ENCODE measurements at places on chromosomes 2 and 18.
A peak's percentile ranks its signal among the peaks of the same experiment; 100 is the strongest.

DNA sequence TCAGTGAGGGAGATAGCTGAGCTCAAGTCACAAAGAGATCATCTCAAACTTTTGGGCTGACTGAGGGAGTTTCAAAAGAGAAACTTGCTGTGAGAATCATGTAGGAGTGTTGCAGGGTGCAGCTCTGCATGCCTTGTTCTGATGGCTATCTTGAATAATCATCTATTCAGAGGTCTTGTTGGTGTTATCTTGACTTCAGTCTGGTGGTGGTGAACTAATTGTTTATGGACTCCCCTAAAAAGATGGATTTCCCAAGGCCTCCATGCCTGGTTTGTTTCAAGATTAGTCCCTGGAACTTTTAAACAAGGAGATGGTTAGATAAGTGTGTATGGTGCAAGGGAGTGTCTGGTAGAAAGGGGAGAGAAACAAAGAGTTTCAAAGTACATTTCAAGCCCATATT, 29.8 kb downstream of the SLC39A6 start:
- H3K27me3 ChIP-seq, result no peaks in the 10 kb centered on the region
- H3K4me3 ChIP-seq, result no peak overlapping the region
- H3K4me1 ChIP-seq, result no peaks in the 10 kb centered on the region
- H3K36me3 ChIP-seq, result peaks cover 25% of the 10 kb centered on the region
- DNase-seq, result no peak

GRCh38 chr18:12017081-12017480, 35.8 kb downstream of the IMPA2 start:
- H3K27ac ChIP-seq, result peak overlapping the region; percentile 21
- no peak for DNase-seq
- H3K27me3 ChIP-seq, result no peaks in the 10 kb centered on the region

DNA sequence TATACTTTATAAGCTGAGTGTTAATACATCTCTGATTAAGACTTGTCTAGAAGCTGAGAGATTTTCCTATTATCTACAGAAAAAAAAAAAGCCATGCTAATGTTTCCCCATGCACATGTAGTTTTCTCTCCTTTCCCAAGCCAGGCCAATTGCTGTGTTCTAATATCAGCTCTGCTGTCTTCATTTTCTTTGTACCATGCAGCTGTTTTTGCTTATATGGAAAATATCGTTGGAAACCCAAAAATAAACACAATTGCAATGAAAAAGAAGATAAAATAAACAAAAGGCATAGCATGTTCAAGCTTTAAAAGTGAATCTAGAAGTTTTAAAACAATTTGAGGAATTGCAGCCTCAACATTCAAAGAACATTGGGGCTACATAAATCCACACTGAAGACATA, 817.4 kb upstream of the ACVR2A start:
- no peak overlapping the region for H3K4me3 ChIP-seq
- H3K36me3 ChIP-seq, result peaks cover 5% of the 10 kb centered on the region
- H3K4me1 ChIP-seq, result peaks cover 4% of the 10 kb centered on the region
- H3K27me3 ChIP-seq, result no peaks in the 10 kb centered on the region
- no peak overlapping the region for H3K27ac ChIP-seq

DNA sequence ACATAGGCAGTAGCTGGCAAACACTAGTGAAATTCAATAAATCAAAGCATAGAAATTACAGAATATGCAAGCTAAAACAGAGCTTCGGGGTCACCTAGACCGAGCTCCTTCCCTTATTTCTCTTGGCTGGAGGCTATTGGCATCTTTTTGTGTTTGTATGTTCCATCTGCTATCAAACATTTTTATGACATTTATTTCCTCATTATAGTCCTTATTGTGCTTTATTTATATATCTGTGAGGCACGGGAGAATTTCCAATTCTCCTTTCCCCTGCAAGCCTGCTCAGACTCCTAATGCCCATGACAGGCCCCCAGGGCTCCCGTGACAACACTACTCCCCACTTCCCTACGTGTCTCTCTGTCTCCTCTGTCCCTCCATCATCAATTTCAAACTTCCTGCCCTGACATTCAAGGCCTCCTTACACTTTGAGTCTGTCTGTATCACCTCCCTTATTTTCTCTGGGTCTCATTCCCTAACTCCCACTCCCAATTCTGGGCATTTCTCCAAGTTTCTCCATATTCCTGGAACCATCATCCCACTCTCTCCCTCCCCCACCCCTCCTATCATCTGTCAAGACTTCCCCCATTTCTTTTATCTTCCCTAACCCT, 316.9 kb downstream of the OSR1 start:
- H3K27me3 ChIP-seq, result no peaks in the 10 kb centered on the region
- H3K36me3 ChIP-seq, result no peaks in the 10 kb centered on the region
- no peaks in the 10 kb centered on the region for H3K4me1 ChIP-seq
- DNase-seq, result no peak

DNA sequence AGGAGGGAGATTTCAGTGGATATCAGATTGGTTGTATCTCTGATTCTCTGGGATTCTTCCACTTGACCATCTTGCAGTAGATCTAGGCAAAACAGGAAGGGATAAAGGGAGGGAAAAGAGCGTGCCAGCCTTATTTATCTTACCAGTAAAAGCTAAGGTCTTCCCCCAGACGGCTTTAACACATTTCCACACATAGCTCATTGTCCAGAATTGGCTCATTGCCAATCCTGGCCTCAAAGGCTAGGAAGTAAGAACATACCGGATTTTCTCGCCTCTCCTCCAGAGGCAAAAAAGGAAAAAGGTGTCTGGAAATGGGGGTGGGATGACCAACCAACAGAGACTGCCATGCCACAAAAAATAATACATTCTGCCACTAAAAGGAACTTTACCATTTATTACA, 411.6 kb upstream of the NRP2 start:
- H3K4me3 ChIP-seq, result no peak overlapping the region
- H3K27me3 ChIP-seq, result no peaks in the 10 kb centered on the region
- no peaks in the 10 kb centered on the region for H3K36me3 ChIP-seq
- no peak for DNase-seq
- no peak overlapping the region for H3K27ac ChIP-seq
- no peaks in the 10 kb centered on the region for H3K4me1 ChIP-seq

- H3K36me3 ChIP-seq, result no peaks in the 10 kb centered on the region
- no peak overlapping the region for H3K27ac ChIP-seq
- H3K4me1 ChIP-seq, result peaks cover 17% of the 10 kb centered on the region
These were observed 437.4 kb upstream of the POU3F3 start for GRCh38 chr2:104416339-104417000.

DNA sequence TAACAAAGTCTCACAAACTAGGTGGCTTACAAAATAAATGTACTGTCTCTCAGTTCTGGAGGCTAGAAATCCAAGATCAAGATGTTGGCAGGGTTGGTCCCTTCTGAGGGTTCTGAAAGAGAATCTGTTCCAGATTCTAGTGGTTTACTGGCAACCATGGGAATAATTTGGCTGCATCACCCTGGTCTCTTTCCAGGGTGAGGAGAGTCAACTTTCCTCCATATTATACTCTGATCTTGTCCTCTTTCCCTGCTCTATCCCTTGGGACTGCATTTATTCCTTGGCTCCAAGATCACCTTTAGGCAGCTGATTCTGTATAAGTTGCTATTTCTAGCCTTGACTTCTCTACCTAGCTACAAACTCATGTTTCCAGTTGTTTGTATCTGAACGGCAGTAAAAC, 35.2 kb downstream of the SLC40A1 start:
- no peak for DNase-seq
- H3K27ac ChIP-seq, result no peak overlapping the region
- H3K27me3 ChIP-seq, result no peaks in the 10 kb centered on the region
- no peaks in the 10 kb centered on the region for H3K36me3 ChIP-seq
- H3K4me1 ChIP-seq, result no peaks in the 10 kb centered on the region
- no peak overlapping the region for H3K4me3 ChIP-seq

DNA sequence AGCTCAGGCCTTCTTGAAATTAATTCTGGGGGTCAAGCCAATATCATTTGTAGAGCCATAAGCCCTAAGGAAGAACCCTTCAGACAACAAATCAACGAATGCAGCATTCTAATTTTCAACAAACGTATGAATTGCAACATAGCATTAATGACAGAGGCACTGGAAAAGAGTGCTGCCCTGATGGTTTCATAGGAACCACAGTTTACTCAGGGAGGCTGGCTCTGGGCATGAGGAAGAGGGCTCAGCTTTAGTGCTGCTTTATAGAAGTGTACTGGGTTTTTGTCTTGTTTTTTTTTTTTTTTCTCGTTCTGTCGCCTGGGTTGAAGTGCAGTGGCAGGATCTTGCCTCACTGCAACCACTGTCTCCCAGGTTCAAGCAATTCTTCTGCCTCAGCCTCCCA, 36.1 kb upstream of the CAB39 start:
- H3K27me3 ChIP-seq, result peaks cover 7% of the 10 kb centered on the region
- no peak overlapping the region for H3K4me3 ChIP-seq
- no peaks in the 10 kb centered on the region for H3K4me1 ChIP-seq
- no peak for DNase-seq
- H3K36me3 ChIP-seq, result peaks cover 8% of the 10 kb centered on the region
- H3K27ac ChIP-seq, result peak overlapping the region; percentile 33

- peaks cover 49% of the 10 kb centered on the region for H3K36me3 ChIP-seq
- no peak for DNase-seq
- H3K27ac ChIP-seq, result no peak overlapping the region
These were observed 262.8 kb downstream of the ZEB2 start for GRCh38 chr2:144256996-144257707.

- peaks cover 5% of the 10 kb centered on the region for H3K27me3 ChIP-seq
- peaks cover 8% of the 10 kb centered on the region for H3K36me3 ChIP-seq
- no peak for DNase-seq
- peaks cover 22% of the 10 kb centered on the region for H3K4me1 ChIP-seq
These were observed 26.7 kb upstream of the MBOAT2 start for GRCh38 chr2:9030190-9030589.

DNA sequence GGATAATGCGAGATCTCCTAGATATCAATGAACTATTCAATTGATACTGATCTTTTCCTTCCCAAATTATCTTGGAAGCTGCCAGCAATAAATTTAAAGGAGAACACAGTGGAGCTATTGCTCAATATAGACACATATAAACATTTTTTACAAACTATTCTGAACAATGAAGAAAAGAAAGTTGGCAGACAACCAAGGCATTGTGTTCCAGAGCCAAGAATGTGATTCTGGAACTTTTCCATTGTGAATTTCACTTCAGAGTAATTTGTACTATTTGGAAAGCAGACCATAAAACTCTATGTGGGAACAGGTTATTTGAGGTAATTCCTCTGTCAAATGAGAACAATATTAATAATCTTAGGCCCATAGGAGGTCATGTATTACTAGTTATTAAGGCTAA, 588.2 kb downstream of the IRS1 start:
- peaks cover 4% of the 10 kb centered on the region for H3K4me1 ChIP-seq
- H3K36me3 ChIP-seq, result no peaks in the 10 kb centered on the region
- H3K27ac ChIP-seq, result no peak overlapping the region
- H3K27me3 ChIP-seq, result no peaks in the 10 kb centered on the region
- no peak overlapping the region for H3K4me3 ChIP-seq

GRCh38 chr18:65768120-65768778, 17.4 kb downstream of the CDH7 start:
- H3K27ac ChIP-seq, result no peak overlapping the region
- DNase-seq, result no peak
- peaks cover 2% of the 10 kb centered on the region for H3K4me1 ChIP-seq
- no peak overlapping the region for H3K4me3 ChIP-seq

- DNase-seq, result no peak
- H3K36me3 ChIP-seq, result no peaks in the 10 kb centered on the region
- H3K27ac ChIP-seq, result no peak overlapping the region
- peaks cover 3% of the 10 kb centered on the region for H3K27me3 ChIP-seq
- no peak overlapping the region for H3K4me3 ChIP-seq
- H3K4me1 ChIP-seq, result no peaks in the 10 kb centered on the region
These were observed 172.7 kb upstream of the SMAD7 start for GRCh38 chr18:49123431-49123830.

DNA sequence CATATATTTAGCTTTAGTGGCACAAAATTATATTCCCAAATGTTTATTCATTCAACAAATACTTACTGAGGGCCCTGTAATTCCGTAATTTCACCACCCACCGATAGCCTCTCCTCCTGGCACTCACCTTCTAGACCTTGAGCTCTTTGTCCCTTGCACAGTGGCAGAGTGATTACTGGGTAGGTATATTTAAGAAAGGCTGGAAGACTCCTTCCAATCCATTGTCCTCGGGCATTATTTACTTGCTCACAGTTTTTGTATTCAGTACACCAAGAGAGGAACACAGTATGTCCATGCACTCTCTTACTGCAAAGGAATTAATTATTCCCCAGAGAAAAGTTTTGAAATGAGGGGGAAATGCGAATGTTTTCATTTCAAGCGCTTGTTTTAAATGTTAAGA, 1.1 kb upstream of the CDCA7 start:
- peak overlapping the region; percentile 93 for H3K4me3 ChIP-seq
- no peaks in the 10 kb centered on the region for H3K36me3 ChIP-seq
- DNase-seq, result no peak
- H3K27ac ChIP-seq, result no peak overlapping the region
- peaks cover 3% of the 10 kb centered on the region for H3K27me3 ChIP-seq

- peaks cover 2% of the 10 kb centered on the region for H3K4me1 ChIP-seq
- H3K27me3 ChIP-seq, result peaks cover 13% of the 10 kb centered on the region
- peak within 1 kb of the TSS; percentile 80 for H3K4me3 ChIP-seq
- DNase-seq, result peak; percentile 87
- H3K27ac ChIP-seq, result no peak within 1 kb of the TSS
These were observed at the start of gene NFATC1 for GRCh38 chr18:79395761-79396404. Gene NFATC1, plus strand, starts transcription at chr18:79395930. Its CDS starts 295 bp downstream, at chr18:79396225.

- no peak overlapping the region for H3K4me3 ChIP-seq
- H3K27me3 ChIP-seq, result peaks cover 4% of the 10 kb centered on the region
- no peak overlapping the region for H3K27ac ChIP-seq
These were observed 21.2 kb downstream of the E2F6 start for GRCh38 chr2:11444737-11445136.

GRCh38 chr2:171419333-171419732, 14.5 kb downstream of the METTL8 start:
- H3K36me3 ChIP-seq, result peaks cover 14% of the 10 kb centered on the region
- H3K4me3 ChIP-seq, result no peak overlapping the region
- no peak for DNase-seq
- H3K27me3 ChIP-seq, result peaks cover 2% of the 10 kb centered on the region

- no peaks in the 10 kb centered on the region for H3K4me1 ChIP-seq
- no peak for DNase-seq
- H3K36me3 ChIP-seq, result peaks cover 6% of the 10 kb centered on the region
These were observed 397.4 kb upstream of the SALL3 start for GRCh38 chr18:78582181-78582709.

DNA sequence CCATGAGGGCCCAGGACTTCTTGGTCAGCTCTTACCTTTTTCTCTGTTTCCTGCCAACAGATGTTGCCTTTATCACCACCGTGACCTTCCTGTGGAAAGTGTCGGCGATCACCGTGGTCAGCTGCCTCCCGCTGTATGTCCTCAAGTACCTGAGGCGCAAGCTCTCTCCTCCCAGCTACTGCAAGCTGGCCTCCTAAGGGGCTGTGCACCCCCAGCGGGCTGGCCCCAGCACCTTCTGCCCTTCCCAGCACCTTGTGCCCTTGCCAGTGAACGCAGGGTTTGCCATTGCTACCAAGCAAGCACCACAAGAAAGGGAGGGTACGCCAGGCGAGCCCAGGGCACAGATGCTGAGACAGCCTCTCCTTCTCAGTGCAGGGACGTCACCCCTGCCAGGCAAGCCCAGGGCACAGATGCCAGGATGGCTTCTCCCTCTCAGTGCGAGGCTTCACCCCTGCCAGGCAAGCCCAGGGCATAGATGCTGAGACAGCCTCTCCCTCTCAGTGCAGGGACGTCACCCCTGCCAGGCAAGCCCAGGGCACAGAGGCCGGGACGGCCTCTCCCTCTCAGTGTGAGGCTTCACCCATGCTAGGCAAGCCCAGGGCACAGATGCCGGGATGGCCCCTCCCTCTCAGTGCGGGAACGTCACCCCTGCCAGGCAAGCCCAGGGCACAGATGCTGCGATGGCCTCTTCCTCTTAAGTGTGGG, 18.4 kb upstream of the NFATC1 start:
- H3K4me1 ChIP-seq, result no peaks in the 10 kb centered on the region
- no peak overlapping the region for H3K27ac ChIP-seq
- no peak overlapping the region for H3K4me3 ChIP-seq
- H3K27me3 ChIP-seq, result peaks cover 2% of the 10 kb centered on the region
- DNase-seq, result no peak
- no peaks in the 10 kb centered on the region for H3K36me3 ChIP-seq
